Activated CD4-positive, alpha-beta T cell treated with anti-CD3 and anti-CD28 coated beads for 1 hour (primary cell): ENCODE measurements at places on chromosomes 6 and 20.

- no peak for DNase-seq
These were observed 26.5 kb downstream of the TM9SF4 start for GRCh38 chr20:32135983-32136515.

- peak; percentile 25 for DNase-seq
These were observed 178.8 kb upstream of the SNX9 start for GRCh38 chr6:157644043-157644810.

GRCh38 chr6:72216222-72217068 is 330.1 kb downstream of the RIMS1 start:
- no peak for DNase-seq

DNA sequence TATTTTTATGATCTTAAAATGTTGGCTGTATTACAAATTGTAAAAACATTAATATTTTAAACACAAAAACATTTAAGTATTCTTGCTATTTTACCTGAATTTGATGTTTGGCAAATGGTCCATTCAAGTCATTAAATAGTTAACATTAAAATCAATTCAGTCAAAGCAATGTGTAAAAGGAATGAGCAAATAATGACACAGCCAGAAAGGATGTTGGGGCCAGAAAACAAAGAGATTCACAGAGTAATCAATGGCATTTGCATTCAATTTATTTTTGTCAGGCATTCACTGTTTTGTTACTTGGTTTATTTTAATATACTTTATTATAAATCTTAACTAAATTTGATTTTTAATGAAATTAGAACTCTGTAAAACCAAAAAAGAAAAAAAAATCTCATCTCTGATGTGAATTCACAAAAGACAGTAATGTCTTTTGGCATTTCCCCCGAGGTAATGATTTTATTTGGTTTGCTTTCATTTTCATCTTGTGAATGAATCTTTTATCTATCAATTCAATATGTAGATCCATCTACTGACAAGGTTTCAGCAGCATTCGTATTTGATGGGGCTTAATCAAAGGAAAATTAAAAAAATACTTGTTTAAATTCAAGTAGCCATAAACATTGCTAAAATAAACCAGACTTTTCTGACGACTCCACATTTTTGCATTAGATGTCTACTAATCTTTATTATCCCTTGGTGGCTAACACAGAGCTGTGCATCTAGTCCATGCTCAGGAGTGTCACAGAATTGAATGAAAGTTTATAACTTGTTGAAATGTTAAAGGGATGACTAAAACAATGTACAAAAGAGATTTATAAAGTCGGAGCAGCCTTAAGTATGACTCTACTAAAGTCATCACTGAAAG is 866.7 kb upstream of the GJE1 start:
- no peak for DNase-seq

- DNase-seq: no peak
These were observed 13.3 kb upstream of the PCMTD2 start for GRCh38 chr20:64242003-64242796.

- no peak for DNase-seq
These were observed 240.5 kb downstream of the FARS2 start for GRCh38 chr6:5501837-5502236.

GRCh38 chr20:37669062-37669772 is 24.6 kb upstream of the CTNNBL1 start:
- DNase-seq: no peak

GRCh38 chr20:53040693-53041589 is 68.8 kb downstream of the TSHZ2 start:
- no peak for DNase-seq

DNA sequence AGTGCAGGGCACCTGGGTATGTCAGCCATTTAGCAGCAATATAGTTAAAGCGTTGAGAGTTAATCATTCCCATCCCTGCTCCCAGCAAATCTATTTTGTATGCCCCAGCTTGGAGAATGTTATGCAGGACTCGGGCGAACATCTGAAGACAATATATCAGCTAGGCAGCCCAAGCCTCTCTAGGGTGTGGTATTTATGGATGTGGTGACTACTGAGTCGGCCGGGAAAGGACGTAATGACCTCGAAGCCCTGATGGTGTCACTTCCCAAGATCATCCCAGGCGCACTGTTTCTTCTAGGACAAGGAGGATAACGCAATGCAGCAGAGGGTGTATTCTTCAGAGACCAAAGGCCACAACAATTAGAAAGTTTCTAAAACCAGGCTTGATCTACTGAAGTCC is 63.6 kb upstream of the FAM184A start:
- DNase-seq: no peak

DNA sequence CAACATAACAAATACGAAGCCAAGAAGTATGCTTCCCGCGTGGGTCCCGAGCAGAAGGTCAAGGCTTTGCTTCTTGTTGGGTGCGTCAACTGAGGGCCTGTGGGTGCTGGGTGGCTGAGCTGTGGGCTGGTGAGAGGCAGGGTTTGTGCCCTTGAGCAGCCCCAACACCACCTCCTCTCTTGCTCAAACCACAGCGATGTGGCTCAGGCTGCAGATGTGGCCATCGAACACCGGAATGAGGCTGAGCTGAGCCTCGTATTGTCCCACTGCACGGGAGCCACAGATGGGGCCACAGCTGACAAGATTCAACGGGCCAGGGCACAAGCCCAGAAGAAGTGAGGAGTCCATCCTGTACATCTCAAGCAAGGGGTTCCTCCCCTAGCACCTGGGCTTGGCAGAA is 7.0 kb upstream of the PTPRA start:
- DNase-seq: no peak

GRCh38 chr6:157091856-157092460 is 231.4 kb downstream of the TMEM242 start:
- no peak for DNase-seq

GRCh38 chr6:135114355-135115145 is 59.9 kb upstream of the HBS1L start:
- DNase-seq: no peak
